Stimulated activated CD4-positive, alpha-beta T cell treated with anti-CD3 and anti-CD28 coated beads, Interleukin-12 subunit alpha, Interleukin-12 subunit beta, amount 100 ng/mL, for 24 hours (primary cell): ENCODE measurements at places on chromosomes 2 and 18.
A peak's percentile ranks its signal among the peaks of the same experiment; 100 is the strongest.

DNA sequence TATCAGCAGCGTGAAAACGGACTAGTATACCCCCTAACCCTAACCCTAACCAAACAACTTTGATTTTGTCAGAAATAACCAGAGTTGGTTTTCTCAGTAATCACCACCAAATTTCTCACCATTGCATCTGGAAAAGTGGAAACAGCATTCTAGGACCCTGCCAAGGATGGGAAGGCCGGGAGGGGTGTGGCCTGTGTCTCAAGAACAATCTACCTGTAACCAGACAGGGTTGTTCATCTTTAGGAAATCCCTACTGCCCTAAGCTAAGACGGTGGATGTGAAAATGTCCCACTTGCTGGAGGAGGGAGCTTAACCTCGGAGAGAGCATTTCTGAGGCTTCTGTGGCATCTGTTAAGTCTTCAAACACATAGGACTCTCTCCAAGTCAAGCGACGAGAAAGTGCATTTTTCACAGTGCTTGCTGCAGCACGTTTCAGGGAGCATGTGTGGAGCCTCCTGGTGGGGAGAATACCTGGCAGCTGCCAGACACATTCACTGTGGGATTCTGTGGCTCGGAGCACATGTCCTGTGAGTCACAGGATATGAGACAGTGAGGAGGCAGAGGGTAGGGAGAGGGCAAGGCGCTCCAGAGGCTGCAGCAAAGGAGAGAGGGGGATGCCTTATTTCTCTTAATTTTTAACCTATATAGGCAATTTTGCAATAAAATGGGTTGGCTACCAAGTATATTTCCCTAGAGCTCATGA is 207.5 kb downstream of the SPP2 start:
- DNase-seq: peak; percentile 29

DNA sequence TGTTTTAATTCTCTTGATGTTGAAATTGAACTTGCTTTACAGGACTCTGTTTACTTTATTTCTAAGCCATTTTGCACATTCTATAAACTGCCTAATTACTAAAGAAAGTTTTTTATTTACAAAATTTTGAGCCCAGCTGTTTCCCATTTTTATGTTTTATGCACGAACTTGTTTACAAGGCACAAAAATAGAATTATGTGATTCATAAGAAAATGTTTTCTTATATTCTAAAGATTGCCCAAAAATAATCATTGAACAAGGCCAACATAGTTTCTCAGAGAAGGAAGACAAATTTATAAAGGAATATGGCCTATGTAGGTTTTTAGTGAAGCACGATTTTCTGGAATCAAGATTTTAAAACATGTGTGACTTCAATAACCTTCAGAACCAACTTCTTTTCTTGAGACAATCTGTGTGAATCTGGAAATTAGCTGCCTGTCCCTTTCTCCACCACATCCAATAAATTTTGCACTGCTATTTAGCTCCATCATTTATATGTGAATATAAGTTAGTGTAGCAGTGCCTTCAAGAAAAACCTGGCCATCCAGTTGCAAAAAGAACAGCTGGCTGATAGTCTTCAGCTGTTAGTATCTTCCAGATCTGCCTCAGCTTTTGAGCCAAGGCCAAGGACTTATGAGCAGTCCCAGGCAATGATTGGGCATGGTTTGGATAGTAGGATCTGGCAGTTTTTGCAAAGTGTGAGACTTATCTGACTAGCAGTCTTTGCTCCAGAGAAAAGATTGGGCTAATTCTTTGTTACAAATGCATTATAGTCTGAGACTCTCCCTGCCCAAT is 253.2 kb upstream of the COL3A1 start:
- no peak for DNase-seq

- DNase-seq: no peak
These were observed 63.2 kb downstream of the CCBE1 start for GRCh38 chr18:59633961-59634485.

- DNase-seq: no peak
These were observed 14.7 kb upstream of the EML6 start for GRCh38 chr2:54708584-54709335.

DNA sequence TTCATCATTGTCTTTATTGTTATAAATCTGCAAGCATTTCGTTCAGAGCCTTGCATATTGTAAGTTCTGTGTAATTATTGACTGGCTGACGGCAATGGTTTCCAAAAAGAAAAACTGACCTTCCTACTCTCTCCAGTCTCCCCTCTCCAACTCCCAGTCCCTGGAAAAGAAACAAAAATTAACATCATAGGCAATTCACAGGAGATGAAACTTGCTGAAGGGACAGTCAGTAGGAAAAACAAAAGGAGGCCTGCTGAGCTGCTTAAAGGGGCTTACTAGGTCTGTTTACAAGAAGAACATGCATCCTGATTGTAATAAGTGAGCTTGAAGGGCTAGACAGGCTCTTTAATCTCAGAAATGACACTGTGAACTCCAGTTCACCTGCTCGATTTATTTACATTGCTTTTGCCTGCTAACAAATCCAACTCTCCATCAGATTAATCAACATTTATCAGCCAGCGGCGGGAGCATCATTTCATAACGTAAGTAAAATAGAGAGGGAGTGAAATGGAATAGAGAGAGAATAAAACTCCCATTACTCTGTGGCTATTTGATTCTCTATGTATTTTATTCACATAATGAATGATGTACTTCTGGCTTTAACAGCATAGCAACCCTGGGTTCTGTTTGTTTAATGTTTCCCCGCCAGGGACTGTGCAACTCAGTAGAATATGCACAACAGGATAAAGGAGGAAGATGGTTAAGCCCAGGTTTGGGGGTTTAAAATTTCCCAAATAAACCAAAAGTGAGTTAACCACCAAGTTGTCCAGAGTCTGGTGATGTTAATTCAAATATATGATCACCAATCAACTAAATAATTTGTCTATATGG is 256.7 kb upstream of the SETBP1 start:
- no peak for DNase-seq

GRCh38 chr2:44326548-44327264 is 34.6 kb downstream of the PREPL start:
- DNase-seq: no peak

DNA sequence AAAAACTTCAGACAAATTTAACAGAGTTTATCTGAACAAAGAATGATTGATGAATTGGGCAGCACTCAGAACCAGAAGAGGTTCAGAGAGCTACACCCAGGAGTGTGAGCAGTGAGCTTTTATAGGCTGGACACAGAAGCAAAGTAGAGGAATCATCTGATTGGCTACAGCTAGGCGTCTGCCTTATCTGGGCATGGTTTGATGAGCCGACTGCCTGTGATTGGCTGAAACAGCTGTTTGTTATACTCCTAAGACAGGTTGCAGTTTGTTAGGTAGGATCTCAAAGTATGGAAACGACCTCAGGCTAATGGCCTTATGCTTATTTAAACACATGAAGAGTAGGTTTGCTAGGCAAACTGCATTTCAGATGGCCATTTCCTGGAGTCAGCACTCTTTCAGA is 188.9 kb downstream of the MYO1B start:
- no peak for DNase-seq

DNA sequence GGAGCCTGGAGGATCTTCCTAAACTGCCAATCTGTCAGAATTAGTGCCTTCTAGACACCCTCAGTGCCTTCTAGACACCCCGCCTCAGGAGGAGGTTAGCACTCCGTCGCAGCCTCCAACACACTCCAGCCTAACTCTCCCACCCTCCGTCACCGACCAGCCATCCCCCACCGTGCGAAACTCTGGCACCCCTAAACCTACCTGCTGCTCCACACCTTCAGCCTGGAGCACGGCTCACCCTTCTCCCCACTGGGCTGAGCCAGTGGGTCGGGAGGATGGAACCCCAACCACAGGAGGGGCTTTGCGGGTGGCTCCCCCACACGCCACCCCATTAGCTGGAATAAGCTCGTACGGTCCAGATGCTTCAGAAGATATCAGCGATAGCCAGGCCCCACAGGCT is 468.9 kb upstream of the HS6ST1 start:
- DNase-seq: no peak

- DNase-seq: no peak
These were observed 224.0 kb downstream of the AFF3 start for GRCh38 chr2:99918389-99918788.

DNA sequence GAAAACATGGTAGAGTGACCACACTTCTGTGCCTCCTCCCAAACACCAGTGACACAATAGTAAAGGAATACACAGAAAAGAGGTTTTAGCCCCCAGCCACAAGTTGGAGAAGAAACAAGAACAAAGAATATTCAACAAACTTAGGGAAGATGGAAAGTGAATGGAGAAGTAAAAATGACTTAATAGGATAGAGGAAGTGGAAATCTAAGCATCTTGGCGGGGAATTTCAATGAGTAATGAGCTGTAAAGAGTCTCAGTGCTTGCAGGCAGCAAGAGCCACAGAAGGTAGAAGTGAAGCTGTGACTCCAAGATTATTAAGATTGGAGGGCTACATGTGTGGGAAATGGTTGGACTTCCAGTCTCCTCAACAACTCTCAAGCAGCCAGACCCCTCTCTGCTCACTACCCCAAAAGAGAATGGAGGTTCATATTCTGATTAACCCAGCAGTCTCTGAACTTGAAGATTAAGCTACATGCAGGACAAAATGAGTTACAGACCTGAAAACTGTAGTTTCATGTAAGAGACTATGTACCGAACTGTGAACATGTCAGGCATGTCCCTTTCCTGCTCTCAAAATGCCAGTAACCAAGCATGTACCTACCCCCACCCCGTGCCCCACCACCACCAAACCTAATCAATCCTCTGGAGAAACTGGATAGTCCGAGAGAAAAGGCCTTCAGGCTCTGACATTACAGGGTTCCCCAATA is 16.9 kb upstream of the HNRNPLL start:
- DNase-seq: no peak

- DNase-seq: no peak
These were observed 154.3 kb downstream of the LCLAT1 start for GRCh38 chr2:30601375-30601774.

DNA sequence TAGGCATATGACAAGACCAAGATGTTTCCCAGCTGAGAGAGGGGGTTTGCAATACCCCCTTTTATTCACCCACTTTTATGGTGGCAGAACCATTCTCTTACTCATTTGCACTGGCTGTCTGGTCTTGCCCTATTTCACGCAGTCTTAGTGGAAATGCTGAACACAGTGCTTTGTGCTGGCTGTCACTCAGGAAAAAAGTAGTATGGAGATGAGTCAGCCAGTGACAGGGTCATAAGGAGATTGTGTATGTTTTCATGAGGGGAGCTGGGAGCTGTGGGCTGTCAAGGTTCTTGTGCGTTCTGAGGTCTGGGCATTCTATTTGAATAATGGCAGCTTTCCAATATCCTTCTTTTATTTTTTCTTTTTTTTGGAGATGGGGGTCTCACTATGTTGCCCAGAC is 10.9 kb upstream of the CNRIP1 start:
- DNase-seq: no peak

DNA sequence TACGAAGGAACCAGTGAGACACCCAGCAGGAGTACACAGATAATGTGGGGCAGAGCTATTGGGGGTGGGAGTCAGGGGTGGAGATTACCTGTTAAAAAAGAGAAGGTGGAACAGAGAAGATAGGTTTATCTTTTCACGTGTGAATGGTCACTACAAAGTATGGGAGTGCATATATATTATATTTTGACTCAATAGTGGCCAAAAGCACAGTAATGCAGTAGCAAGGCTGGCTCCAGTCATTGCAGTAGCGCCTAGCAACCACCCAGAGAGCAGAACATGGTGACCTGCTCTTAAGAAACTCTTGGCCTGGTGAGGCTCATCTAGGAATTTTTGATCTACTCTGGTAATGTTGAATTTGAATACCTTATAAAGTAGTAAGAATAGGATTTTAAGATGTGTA is 1.0 kb downstream of the IMPACT start:
- DNase-seq: no peak

- DNase-seq: peak; percentile 53
These were observed 33.8 kb downstream of the TOGARAM2 start for GRCh38 chr2:29014811-29015421.

DNA sequence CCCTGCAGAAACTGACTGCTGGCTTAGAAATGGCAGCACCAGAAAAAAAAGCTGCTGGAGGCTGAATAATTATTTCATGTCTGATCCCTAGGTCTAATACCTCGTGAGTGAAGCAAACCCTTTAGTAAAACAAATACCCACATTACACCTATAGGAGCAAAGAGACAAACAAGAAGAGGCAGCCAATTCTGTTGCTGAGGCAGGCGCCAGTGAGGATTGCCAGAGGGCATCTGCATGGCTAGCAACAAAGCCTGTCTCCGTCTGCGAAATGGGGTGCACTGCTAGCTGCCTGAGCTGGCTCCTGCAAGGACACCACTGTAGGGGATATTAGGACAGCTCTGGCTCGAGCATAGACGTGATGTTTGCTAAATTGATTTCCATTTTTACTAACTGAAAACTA is 509.7 kb downstream of the TDRD15 start:
- DNase-seq: no peak

GRCh38 chr2:227221120-227221519 is 56.7 kb downstream of the COL4A3 start:
- no peak for DNase-seq

DNA sequence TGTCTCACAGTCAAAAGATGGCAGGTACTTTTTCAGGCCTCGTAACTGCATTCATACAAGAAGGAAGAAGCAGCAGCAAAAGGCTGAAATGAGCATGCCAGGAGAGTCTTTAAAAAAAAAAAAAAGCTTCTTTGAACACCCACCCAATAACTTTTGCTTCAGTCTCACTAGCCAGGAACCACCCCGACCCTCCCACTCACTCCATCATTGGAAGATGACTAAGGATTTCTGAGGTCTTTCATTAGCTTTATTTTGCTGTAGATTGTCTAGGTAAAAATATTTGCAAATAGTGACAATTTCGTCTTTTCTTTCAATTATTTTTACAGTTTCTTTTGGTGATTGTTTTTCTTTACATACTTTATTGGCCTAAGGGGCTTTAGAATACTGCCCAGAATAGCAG is 37.9 kb downstream of the RBBP8 start:
- no peak for DNase-seq
